ENCODE measurements at places on chromosomes 6 and 20. TPM values are rescaled to one million over a fixed set of nuclear protein-coding genes. Genes with fewer than 3 reads are reported as not detected.

- DNase-seq: no peak
Measured at GRCh38 chr6:71496722-71497033, 208.1 kb downstream of the OGFRL1 start.

- DNase-seq: no peak
Measured at GRCh38 chr6:138972226-138972665, 15.8 kb downstream of the REPS1 start.

DNA sequence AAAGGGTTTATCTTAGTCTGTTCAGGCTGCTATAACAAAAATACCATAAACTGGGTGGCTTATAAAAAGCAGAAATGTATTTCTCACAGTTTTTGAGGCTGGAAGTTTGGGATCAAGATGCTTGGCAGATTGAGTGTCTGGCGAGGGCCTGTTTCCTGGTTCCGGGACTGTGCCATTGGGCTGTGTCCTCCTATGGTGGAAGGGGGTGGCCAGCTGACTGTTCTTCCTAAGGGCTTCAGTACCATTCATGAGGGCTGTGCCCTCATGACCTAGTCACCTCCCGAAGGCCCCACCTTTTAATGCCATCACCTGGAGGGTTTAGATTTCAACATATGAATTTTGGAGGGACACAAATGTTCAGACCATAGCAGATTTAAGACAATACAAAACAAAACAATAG is 91.2 kb downstream of the ARID1B start:
- DNase-seq: no peak

DNA sequence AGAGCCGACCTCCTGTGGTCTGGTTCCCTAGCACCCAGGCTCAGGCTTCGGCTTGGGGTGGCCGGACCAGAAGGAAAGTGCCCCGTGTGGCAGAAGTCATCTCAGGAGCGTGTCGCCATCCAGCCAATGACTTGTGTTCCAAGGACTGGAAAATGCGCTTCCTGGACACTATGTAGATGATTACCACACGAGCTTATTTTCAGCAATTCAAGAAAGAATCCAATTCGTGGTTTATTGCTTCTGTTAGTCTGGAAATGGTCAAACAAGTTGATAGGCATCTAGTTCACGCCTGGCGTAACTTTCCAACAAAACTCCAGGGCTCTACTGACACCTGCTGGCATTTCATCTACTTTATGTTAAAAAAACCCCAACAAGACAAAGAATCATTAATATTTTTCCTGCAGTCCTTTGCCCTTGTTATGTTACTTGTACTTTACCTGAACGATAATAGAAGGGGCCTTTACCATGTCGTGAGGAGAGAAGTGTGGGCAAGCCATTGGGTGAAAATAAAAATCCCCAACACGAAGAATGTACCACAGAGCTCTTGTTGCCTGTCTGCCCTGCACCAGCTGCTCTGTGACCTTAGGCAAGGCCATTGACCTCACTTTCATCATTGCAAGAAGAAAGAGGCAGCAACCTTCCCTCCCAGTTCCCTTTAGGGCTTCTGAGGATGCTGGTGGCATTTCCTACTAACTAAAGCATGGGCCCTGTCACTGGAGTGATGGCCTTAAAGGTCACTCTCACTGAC is 154.7 kb upstream of the LAMP5 start:
- DNase-seq: peak; percentile 35

- DNase-seq: no peak
Measured at GRCh38 chr20:50536333-50536732, 26.1 kb downstream of the PTPN1 start.

- DNase-seq: no peak
Measured at GRCh38 chr6:159062564-159062945, 17.8 kb upstream of the TAGAP start.

DNA sequence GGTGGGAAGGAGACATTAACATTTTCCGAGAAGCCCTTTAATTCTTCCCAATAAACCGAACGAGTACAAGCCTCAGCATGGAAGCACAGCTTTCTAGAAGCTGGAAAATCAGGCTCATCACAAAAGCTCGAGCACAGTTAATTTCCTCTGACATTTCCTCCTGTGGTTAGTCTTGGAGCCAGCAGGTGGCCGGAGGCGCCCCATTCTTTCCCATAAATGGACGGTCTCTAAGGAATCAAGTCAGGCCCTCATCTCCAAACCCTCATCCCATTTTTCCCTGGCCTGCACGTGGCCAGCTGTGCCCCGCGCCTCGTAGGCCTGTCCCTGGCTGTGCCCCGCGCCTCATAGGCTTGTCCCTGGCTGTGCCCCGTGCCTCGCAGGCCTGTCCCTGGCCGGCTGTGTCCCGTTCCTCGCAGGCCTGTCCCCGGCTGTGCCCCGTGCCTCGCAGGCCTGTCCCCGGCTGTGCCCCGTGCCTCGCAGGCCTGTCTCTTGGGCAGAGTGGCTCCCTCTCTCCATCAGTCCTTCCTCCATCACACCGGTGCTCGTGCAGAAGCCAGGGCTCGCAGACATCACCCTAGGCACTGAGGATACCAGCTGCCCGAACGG is 19.7 kb upstream of the NTSR1 start:
- no peak for DNase-seq

- DNase-seq: no peak
Measured at GRCh38 chr20:49597825-49598395, 30.0 kb upstream of the PTGIS start.

GRCh38 chr20:17959257-17959627 is 9.4 kb downstream of the SNX5 start:
- no peak for DNase-seq

- no peak for DNase-seq
Measured at GRCh38 chr6:102407886-102408741, 1014.6 kb downstream of the GRIK2 start.

DNA sequence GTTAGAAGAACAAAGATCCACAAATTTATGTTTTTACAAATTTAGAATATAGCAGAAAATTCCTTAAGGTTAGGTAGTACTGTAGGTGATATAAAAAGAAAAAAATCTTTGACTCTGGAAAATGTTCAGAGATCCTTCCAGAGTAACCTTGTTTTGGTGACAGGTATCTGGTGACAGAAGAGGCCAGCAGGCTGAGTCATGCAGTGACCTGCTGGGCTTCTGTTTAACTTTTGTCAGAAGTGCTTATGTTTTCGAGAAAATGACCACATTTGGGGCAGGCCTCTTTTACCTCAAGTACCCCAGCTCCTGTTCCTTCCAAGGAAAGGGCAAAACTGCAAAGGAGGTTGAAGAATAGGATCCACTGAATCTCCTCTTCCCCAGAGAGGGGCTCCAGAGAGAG is 10.5 kb upstream of the CLDN20 start:
- DNase-seq: no peak

GRCh38 chr20:40431611-40432010 is 257.4 kb downstream of the MAFB start:
- no peak for DNase-seq

DNA sequence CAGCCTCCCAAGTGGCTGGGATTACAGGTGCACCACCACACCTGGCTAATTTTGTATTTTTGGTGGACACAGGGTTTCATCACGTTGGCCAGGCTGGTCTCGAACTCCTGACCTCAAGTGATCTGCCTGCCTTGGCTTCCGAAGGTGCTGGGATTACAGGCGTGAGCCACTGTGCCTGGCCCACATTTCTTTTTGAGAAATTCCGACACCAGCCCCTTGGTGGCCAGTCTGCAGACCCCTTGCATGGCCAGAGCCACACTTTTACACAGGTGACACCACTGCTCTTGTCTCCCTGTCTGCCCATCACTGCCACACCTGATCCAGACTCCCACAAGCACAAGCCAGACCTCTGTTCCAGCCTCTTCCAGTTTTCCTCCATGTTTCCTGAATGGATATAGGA is 33.0 kb downstream of the SRSF3 start:
- DNase-seq: no peak

- DNase-seq: no peak
Measured at GRCh38 chr6:163620670-163621330, 206.3 kb downstream of the QKI start.

- no peak for DNase-seq
Measured at GRCh38 chr20:41627611-41628244, 9.6 kb upstream of the CHD6 start.

DNA sequence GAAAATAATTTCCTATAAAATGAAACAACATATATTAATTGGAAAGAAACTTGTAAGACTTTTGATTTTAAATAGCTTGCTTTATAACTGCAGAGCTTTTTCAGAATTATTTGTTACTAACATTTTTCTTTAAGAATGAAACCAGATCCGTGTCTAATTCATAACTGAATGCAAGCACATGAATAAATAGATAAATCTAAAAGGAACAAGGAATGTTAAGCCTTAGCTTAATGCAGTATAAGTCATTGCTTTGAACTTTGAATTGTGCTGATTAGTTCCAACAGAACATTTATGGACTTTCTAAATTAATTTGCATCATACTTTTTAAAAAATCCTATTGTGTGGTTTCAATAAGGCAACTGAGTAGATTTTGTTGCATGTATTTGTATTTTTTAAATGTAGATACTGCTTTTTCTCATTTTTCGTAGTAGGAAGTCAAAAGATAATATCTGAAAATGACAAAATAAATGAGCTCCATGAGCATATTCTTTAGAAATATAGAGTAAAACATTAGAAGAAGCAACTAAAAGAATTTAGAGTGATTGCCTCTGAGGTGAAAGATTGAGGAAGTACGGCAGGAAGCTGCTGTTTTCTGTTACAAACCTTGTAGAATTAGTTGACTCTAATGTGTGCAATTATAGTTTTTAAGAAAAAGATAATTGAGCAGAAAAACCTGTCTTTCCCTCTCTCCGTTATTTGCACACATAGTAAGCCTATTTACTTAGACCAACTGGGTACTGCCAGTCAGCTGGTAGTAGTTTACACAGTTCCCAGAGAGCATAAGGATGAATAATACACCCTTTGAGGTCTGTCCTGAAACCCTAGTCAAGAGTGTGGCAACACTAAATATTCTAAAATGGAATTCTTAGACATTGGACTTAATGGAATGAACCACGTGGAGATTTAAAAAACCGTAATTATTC is 32.6 kb upstream of the SLC35D3 start:
- no peak for DNase-seq

DNA sequence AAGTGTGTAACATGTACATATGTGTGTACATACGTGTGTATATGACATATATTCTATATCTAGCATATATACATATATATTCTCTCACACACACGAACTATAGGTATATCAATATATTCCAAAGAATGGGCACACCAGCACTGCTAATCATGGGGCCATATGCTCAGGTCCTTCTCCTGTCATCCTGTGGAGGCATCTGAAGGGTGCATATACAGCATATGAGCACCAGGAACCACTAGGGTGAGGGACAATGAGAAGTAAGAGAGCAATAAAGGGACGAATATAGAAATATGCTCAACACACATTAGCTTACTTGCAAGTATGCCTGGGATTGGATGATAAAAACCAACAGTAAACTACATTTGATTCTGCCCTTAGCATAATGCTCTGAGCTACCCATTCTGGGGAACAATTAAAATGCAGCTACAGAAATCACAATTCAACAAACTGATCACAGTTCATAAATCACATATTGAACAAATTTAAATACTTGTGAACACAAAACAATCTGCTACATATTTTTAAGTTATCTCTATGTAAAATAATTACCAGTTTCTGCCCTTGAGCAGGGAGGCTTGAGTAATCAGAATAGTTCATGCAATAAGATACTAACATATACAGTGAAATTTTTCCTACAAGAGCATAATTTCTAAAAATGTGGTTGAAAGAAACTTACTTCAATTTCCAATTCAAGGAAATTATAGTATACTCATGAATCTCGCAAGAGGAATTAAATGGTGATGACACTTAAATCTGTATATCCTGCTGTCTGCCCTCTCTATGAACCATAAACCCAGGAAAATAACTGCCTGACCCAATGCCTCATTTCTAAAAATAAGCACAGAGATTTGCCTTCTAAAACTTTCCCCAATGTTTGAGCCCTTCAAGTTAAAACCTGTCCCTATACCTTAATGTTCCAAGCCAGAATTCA is 272.2 kb upstream of the THEMIS start:
- DNase-seq: no peak

GRCh38 chr6:82249381-82250253 is 2.1 kb upstream of the IBTK start:
- DNase-seq: no peak

DNA sequence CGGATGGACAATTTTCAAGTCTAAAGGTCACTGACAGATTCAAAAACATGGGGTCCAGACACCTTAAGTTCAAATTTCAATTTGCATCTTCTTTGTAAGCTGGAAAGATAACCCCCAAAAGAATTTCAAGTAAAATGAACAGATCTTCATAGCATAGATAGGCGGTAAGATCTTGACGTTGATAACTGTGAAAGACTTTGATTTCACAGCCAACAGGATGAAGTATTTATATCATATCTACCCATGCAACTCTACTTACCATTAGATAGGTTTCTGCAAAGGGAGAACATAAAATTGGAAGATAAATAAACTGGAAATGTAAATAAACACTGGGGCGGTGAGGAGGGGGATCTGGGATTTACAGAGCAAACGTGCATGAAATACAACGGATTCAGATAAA is 137.8 kb downstream of the IPCEF1 start:
- no peak for DNase-seq

DNA sequence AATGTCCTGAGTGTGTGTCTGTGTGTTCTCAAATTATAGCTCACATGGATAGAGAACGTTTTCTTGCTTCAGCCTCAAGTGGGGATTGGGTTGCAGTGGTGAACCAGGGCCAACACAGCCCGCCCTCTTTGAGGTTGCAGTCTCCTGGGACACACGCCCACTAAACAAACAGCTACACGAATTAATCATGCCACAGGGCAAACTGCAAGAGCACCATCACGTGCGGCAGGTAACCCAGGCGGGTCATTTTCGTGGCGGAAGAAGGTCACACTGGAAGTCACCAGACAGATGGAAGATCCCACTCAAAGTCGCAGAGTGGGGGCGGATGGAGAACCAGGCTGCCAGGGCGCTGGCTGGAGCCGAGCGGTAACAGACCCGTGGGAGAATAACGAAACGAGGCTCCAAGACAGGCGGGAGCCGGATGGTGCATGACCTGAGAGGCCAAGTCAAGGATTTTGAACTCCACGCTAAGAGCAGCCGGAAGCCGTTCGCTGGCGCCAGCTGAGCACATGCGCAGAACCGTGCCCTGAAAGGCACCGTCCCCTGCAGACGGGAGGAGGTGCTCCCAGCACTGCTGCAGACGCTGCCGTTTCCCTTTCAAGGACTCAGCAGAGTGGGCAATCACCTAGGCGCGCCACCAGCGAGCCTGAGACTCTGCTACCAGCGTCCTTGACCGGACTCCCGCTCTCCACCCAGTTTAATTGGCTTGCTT is 10.7 kb downstream of the DLL1 start:
- no peak for DNase-seq

GRCh38 chr6:123276546-123276980 is 280.5 kb downstream of the CLVS2 start:
- DNase-seq: no peak

- DNase-seq: no peak
Measured at GRCh38 chr6:31749301-31750036, 9.7 kb downstream of the MSH5 start.

Gene ZSCAN9
- total RNA-seq: 45.7 TPM

Gene PPP1R3G
- 1.6 TPM for total RNA-seq

Gene BPIFB1
- not detected for total RNA-seq

Gene SNAI1
- not detected for total RNA-seq

Gene ERVFRD-1
- not detected for total RNA-seq

Gene RAET1G
- not detected for total RNA-seq

Gene ENPP3
- total RNA-seq: 0.41 TPM

Gene KCNK15
- total RNA-seq: not detected

Gene SCRT2
- 1.6 TPM for total RNA-seq

Gene KHDC3L
- 0.41 TPM for total RNA-seq

Gene C20orf202
- 0.41 TPM for total RNA-seq

Gene SOX12
- total RNA-seq: 7.7 TPM

Gene NFATC2
- total RNA-seq: 0.41 TPM

Gene RIMS4
- total RNA-seq: 43.2 TPM

Gene PPP1R16B
- total RNA-seq: 10.6 TPM

Gene TGM2
- 3.3 TPM for total RNA-seq

Gene CRISP3
- total RNA-seq: under 0.01 TPM

Gene RFX6
- total RNA-seq: not detected
